ENCODE measurements at places on chromosomes 3 and 15.

DNA sequence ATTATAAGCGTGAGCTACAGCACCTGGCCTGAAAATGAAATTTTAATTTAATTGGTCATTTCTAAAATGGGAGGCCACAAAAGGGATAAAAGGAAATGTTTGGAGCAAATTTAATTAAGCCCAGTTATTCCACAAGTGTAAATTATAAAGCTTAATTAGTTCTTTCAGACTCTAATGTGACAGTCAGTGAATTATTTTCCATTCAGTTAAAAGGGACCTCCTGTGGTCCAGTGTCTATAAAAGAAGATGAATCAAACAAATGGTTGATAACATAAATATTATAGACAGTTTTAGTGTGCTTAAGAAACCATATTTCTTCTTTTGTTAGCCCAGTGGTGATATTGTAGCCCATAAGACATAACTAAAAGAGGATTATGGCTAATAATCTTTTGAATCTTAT is 66.4 kb downstream of the CNOT10 start:
- no peak for DNase-seq

GRCh38 chr3:55964491-55964985 is 477.4 kb upstream of the WNT5A start:
- DNase-seq = no peak

GRCh38 chr3:15310491-15311370 is 21.7 kb downstream of the SH3BP5 start:
- DNase-seq = no peak

GRCh38 chr3:154273381-154273780 is 50.9 kb downstream of the DHX36 start:
- no peak for DNase-seq

DNA sequence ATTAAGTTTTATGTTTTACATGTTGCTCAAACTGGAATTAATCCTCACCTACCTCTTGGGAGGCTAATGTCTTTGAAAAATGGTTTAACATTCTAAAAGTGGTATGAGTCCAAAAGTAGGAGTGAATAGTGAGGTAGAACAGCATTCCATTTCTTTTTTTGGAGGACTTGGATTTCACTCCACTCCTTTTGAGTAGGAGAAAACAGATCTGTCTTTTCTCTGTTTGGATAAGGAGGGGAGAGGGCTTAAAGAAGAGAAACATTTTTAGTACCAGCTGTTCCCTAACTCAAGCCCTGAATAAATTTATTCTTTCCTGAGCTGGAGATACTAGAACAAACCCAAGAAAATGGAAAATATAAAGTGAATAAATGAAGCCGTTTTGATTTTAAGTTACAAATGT is 687.9 kb downstream of the MECOM start:
- DNase-seq = no peak

- DNase-seq = no peak
Observed at GRCh38 chr3:106619-107018, 89.9 kb upstream of the CHL1 start.

- no peak for DNase-seq
Observed at GRCh38 chr15:43828061-43828657, 1.4 kb downstream of the WDR76 start.

GRCh38 chr3:195385526-195385925 is 57.3 kb downstream of the ACAP2 start:
- DNase-seq = no peak

GRCh38 chr3:42195879-42196330 is 70.1 kb downstream of the CCK start:
- no peak for DNase-seq

- no peak for DNase-seq
Observed at GRCh38 chr15:82304778-82305090, 42.1 kb downstream of the SAXO2 start.

- no peak for DNase-seq
Observed at GRCh38 chr3:15809313-15809712, 11.5 kb upstream of the ANKRD28 start.

DNA sequence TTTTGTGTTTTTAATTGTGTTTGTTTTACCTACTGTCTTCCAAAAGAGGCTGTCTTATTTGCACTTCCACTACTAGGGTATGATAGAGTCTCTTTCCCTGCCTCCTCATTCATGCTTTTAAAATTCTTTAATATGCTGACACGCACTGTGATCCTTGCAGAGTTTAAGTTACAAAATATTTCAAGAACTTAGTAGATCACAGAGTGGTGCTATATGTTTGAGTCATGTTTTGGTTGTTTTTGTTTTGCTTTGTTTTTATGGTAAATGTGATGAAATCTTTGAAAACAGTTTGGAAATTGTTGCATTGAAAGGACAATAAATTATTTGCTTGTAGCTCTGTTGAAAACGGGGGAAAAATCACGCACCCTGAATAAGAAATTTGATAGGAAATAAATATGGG is 5.9 kb upstream of the ABHD10 start:
- no peak for DNase-seq

DNA sequence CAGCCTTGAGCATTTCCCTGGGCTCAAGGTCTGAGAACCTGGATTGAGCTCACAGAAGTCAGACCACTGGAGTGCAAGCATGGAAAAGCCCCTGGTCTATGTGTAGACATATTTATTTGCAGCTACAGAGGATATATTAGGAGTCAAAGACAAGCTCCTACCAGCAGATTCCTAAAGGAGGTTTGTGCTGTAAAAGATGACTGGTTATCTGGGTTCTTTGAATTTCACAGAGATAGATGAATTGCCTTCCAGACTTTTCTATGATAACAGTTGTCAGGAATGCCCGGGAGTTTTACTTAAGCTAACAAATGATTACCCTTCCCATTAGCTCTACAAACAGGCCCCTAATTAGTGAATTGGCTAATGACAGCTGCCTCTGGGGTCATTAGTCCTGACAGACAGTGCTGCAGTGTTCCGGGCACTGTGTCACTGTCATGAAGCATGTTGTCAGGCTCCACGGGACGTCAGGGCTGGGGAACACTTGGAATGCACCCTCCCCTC is 48.8 kb upstream of the PLXNA1 start:
- DNase-seq = no peak

GRCh38 chr15:62737551-62737950 is 305.0 kb upstream of the TPM1 start:
- no peak for DNase-seq

GRCh38 chr3:186760141-186760833 is 23.1 kb upstream of the EIF4A2 start:
- DNase-seq = no peak

GRCh38 chr3:135460273-135460672 is 505.3 kb upstream of the PPP2R3A start:
- no peak for DNase-seq

Data from NCI-H187 treated with DMSO at 0.1 percent for 48 hours (cell line).